ENCODE measurements at places on chromosomes 16 and 17.

DNA sequence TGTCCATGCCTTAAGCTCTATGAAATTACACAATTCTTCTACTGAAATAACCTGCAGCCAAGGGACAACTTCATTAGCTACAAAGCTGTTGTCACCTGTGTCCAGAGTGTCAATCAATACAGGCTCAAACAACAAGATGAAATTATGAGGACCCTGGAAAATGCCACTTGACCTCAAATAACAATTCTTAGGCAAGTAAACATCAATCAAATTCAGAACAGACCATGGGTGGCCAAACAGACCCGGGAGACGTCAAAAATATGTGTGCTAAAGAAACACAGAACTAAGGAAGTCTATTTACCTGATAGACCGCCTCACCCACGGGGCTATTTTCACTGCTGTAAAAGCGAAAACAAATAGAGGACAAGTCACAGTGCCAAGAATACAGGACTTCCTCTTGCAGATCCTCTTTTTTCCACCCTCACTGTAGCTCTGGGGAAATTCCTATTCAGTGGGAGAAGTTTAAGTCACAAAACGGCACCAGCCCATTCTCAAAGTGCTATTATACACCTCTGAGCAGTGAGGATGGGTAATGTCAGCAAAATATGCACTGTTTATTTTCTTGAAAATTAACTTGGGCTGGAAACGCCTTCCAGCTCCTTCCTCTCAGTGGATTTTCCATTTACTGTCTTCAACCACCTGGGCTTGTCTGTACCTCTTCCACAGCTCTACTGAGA, 2.7 kb downstream of the LITAF start:
- DNase-seq, result no peak

DNA sequence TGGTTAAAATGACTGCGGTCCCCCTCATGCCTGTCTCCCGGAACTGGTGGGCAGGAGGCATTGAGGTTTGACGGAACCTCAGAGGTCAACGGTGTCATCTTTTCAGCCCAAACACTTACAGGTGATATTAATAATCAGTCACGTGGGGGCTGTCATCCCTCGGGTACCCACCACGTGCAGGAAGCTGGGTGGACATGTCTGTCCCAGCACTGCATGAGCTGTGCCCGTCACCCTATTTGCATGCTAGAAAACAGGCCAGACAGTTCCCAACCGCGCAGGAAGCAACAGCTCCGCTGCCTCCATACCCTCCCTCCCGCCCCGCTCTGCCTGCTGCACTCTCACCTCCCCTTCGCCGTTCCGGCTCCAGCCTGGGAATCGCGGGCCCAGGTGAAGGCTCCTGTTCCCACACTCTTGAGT, 1.4 kb downstream of the SYNGR3 start:
- DNase-seq, result no peak

DNA sequence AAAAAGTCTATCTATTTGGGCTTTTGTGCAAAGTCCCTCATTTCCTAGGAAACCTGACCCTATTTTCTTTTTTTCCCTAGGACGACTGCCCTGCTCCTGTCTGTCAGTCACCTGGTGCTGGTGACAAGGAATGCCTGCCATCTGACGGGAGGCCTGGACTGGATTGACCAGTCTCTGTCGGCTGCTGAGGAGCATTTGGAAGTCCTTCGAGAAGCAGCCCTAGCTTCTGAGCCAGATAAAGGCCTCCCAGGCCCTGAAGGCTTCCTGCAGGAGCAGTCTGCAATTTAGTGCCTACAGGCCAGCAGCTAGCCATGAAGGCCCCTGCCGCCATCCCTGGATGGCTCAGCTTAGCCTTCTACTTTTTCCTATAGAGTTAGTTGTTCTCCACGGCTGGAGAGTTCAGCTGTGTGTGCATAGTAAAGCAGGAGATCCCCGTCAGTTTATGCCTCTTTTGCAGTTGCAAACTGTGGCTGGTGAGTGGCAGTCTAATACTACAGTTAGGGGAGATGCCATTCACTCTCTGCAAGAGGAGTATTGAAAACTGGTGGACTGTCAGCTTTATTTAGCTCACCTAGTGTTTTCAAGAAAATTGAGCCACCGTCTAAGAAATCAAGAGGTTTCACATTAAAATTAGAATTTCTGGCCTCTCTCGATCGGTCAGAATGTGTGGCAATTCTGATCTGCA, 12.9 kb downstream of the TMEM98 start:
- DNase-seq, result no peak

DNA sequence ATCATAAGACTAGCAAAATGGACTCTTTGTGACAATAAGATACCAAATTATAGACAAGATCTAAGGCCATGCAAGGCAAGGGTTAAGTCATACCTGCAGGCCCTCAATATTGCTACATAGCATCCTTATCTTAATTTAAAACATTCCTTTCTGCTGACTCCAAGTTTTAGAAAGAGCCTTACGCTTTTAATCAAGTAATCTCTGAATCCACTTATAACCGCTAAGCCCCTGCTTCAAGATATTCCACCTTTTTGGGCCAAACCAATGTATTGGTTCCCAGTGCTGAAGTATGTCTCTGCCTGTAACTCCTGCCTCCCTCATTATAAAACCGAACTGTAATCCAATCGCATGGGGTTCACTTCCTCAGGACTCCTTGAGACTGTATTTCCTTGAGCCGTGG, 255.4 kb downstream of the PHKB start:
- no peak for DNase-seq

- no peak for DNase-seq
These were observed 1461.2 kb upstream of the CDH8 start for GRCh38 chr16:63497408-63497807.

DNA sequence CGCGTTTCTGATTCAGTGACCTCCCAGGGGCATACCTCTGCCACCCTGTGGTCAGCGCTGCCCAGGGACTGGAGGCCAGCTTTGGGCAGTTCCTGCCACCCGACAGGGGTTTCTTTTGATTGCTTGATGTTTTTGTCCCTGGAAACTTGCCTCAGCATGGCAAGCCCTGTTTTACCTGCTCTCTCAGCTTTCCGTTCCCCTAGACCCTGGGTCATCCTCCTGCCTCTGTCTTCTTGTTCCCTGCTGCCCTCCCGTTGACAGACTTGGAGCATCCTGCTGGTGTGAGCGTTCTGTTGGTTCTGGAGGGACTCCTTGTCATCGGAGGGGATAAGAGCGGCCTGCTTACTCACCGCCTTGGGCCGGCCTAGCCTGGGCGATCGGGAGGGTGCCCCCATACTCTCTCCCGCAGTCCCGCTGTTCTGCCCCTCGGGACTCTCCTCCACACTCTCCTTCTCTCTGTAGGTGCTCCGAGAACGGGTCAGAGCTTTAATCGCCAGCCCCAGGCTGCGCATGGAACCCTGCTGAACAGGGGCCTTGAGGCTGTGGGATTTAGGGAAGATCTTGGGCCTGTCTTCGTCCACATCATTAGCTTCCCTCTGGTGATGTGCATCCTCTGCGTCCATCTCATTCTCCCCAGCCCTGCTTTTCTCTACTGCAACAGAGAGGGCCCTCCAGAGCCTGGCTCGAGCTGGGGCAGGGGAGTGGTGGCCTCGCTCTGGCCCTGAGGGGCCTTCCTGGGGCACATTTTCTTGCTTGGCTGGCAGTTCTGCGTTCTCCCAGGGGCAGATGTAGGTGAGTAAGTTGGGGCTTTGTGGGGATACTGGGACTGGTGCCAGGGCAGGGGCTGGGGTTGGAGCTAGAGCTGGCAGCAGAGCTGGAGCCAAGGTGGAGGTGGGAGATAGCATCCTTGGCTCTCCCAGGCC, 13.7 kb downstream of the GPR179 start:
- DNase-seq, result no peak

GRCh38 chr17:61179380-61179806, 220.2 kb upstream of the TBX2 start:
- no peak for DNase-seq

- DNase-seq, result no peak
These were observed 74.5 kb upstream of the MYOCD start for GRCh38 chr17:12591021-12591735.

GRCh38 chr16:83854420-83854819, 44.5 kb upstream of the MLYCD start:
- DNase-seq, result no peak

Measured in naive thymus-derived CD8-positive, alpha-beta T cell (primary cell).